ENCODE measurements at places on chromosomes 6 and 20.

GRCh38 chr20:51734876-51735720, 33.1 kb downstream of the ATP9A start:
- DNase-seq: no peak

DNA sequence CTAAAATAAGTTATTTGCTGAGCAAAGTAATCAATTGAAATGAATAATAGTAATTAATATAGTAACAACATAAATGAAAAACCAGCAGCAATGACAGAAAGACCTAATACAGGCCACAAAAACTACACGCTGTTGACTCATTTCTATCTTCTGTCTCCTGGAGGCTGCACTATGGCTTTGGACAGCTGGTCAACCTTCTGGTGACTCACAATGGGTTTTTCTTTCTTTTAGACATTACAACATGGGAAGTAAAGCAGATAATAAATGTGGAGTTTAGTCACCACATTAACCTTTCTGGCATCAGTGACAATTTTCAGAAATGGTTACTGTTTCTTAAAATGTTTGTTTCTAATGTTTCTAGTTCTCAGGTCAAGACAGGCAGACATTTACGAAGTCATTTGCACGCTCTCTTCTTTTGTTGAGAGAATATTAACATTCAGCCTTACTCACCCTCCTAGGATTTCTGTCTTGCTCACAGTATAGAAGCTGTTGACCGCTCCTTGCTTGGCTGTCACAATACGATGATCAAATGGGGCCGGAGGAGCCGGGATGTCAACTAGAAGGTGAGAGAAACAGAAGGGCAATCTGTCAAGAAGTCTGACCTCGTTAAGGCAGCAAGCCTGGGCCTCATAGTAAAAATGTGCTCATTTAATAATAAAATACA, 62.2 kb downstream of the MYLK4 start:
- DNase-seq: peak; percentile 81

DNA sequence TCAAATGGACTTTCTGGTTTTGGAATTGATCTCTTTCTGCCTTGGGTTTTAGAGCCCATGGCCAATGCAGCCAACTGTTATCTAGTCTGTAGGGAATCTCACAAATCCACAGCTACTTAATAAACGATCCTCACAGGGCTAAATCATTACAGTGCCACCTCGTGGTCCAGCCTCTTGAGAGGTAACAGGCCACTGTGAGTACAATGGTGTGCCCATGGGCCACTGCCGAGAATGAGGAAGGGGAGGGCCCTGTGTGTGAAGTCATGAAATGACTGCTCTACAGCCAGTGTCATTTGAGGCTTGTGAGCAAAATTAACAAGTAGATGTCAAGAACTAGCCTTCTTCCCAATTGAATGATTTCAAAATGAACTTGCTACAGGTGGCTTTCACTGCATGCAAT, 54.3 kb upstream of the GMPR start:
- DNase-seq: peak; percentile 70

- peak; percentile 81 for DNase-seq
These were observed 86.1 kb downstream of the SLX4IP start for GRCh38 chr20:10521068-10521831.

DNA sequence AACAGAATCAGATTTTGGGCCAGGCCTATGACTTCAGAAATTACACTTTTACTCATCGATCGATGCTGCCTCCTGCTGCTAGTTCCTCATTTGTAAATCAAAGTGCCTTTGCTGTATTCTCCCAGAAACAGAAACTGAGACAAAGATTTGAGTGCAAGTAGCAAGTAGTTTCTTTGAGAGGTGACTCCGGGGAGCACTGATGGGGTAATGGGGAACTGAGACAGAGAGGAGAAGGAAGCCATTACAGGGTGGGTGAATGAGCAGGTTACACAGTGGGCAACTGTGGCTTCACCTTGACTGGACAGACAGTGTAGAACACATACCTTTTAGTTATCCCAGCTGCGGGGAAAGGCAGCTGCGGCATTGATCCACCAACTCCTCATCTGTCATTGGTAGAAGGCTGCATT, 9.7 kb upstream of the CD40 start:
- no peak for DNase-seq

GRCh38 chr20:50541606-50542041, 31.4 kb downstream of the PTPN1 start:
- no peak for DNase-seq

Data from epithelial cell of esophagus (primary cell).